ENCODE measurements at places on chromosomes 7 and 10.
A peak's percentile ranks its signal among the peaks of the same experiment; 100 is the strongest.

DNA sequence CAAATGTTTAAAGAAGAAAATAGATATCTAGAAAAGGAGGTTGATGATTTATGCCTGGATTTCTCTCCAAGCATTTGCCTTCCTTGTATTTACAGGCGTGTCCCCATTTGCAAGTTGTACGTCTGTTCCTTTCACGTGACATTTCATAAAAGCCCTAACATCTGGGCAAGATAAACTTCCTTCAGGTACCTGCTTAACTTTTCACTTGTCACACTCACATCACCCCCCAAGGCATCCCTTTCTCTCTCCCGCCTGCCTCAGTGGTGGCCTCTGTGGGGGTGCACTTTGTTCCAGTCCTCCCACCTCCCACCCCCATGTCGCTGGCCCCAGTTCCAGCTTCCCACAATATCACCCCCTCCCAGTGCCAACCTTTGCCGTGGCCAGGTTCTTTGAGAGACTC, 6.7 kb downstream of the TWIST1 start:
- no peak for DNase-seq

DNA sequence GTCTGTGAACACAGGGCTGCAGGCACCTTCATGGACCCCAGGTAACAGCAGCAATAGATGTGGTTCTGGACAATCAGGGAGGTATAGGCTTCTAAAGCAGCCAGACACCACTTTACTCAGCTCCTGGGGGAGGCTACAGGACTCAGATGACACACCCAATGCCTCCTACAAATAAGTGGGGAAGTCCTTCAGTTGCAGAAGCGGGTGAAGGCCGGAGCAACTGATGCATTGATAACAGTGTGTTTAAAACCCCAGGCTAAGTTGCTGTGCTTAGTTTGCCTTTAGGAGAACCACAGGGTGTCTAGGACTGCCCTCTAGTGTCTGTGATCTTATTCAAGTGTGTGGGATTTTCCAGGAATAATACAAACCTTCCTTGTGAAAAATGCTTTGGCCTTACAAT, 5.9 kb upstream of the ITGA8 start:
- DNase-seq: peak; percentile 54

- no peak for DNase-seq
Observed at GRCh38 chr7:147432079-147432478, 1158.5 kb upstream of the C7orf33 start.

GRCh38 chr10:84820120-84820519, 491.7 kb downstream of the CCSER2 start:
- no peak for DNase-seq

DNA sequence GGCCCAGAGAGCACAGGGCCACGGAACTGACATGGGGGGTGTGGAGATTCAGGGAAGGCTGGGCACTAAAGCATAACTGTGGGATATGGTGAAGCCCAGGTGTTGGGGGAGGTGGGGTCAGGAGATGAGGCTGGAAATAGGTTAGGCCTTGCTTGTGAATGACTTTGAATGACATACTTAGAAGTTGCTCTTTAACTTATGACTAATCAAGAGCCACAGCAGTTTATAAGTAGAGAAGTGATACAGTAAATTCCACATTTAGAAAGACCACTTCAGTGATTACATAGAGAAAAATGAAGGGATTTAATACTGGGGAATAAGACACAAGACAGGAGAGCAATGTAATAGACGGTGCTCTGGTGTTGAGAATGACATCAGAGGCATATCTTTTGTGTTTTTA, 120.8 kb upstream of the SEC61G start:
- DNase-seq: no peak

GRCh38 chr7:43522406-43523156, 60.3 kb upstream of the STK17A start:
- DNase-seq: peak; percentile 74

DNA sequence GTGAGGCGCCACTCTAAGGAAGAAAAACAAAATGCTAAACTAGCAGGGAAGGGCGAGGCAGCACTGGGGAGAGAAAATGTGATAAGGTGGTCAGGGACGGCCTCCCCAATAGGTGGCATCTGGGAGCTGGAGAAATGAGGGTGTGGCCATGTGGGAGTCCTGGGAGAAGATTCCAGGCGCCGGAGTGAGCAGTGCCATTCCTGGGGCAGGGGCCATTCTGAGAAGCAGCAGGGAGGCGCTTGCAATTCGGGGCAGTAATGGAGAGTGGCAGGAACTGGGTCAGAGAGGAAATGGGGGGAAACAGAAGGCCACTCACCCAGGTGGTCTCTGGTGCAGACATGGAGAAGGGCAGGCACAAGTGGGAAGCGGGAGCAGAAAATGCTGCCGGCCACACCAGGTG, 61.8 kb upstream of the LRRC18 start:
- peak; percentile 13 for DNase-seq

DNA sequence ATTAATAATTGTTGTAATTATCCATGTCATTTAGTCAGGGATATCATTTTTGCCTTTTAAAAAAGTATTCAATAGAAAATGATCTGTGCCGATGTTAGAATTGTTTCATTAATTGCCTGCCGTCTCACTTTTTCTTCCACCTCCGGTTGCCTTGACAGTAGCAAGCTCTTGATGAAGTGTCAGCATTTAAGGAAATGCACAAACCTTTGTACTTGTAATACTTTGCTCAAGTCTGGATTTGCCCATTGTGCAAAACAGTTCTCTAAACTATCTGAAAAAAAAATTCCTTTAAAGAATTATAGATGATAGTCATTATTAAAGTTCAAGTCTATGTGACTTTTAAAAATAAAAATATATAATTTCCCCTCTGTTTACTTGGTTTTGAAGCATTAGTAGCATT, 619.7 kb downstream of the GATA3 start:
- no peak for DNase-seq

GRCh38 chr10:122221958-122222357, 49.1 kb upstream of the BTBD16 start:
- no peak for DNase-seq

- DNase-seq: no peak
Observed at GRCh38 chr10:117944676-117945447, 101.9 kb downstream of the RAB11FIP2 start.

GRCh38 chr7:15836651-15837050, 150.2 kb upstream of the MEOX2 start:
- no peak for DNase-seq

DNA sequence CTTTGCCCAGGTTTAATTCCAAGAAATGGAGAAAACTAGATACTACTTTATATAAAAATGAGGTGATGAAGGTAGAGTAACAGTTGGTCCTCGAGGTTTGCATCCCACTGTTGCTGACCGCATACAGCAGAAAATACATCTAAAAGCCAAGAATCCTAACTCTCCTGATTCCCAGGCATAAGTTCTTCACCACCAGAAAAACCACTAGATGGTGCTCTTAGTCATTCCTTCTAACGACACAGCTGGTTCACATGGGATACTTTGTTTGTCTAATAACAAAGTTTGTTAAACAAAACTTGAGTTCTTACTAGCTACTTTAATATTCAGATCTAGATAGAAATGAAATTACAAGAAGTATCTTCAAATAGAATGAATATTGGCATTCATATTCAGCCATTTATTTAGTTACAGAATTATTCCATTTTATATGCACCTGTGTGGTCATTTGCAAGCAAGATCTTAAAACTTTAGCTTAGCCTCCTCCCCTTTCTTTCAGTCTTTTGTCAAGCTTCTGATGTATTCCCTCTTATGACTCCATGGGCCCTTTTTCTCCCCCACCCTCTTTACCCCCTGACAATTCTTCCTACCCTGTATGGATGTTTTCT, 54.1 kb upstream of the CYP26C1 start:
- DNase-seq: peak; percentile 56

DNA sequence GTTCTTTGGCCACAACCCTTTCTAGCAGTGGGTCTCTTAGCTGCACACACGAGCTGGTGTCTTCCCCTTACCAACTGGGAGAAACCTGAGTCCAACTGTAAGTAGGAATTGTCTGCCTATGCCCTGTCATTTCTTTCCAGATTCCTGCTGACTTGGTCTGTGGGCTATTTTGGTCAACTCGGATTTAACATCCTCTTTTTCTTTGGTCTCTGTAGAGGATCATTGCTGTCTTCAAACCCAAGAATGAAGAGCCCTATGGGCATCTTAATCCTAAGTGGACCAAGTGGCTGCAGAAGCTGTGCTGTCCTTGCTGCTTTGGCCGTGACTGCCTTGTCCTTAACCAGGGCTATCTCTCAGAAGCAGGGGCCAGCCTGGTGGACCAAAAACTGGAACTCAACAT, 10.3 kb downstream of the PI4K2A start:
- DNase-seq: no peak

- no peak for DNase-seq
Observed at GRCh38 chr7:106604303-106604924, 56.5 kb downstream of the CCDC71L start.

All from RWPE1 (cell line).